ENCODE measurements at places on chromosomes 4 and X. TPM values are rescaled to one million over a fixed set of nuclear protein-coding genes. Genes with fewer than 3 reads are reported as not detected.

STK32B gene
- 53.6 TPM for total RNA-seq

GABRG1 gene
- 21.9 TPM for total RNA-seq

C4orf50 gene
- total RNA-seq: 11.3 TPM

PNMA5 gene
- 3.0 TPM for total RNA-seq

IL2RG gene
- 0.25 TPM for total RNA-seq

PRR32 gene
- not detected for total RNA-seq

PITX2 gene
- not detected for total RNA-seq

SYP gene
- 107 TPM for total RNA-seq

VCX2 gene
- total RNA-seq: not detected

MND1 gene
- total RNA-seq: 5.7 TPM

TMEM33 gene
- total RNA-seq: 38.4 TPM

STATH gene
- total RNA-seq: not detected

CT47B1 gene
- total RNA-seq: not detected

SRPX2 gene
- 1.2 TPM for total RNA-seq

EFNB1 gene
- total RNA-seq: 19.4 TPM

MAGEC3 gene
- 0.25 TPM for total RNA-seq

GLRB gene
- 25.6 TPM for total RNA-seq

TMEM31 gene
- not detected for total RNA-seq

TIMP1 gene
- 4.7 TPM for total RNA-seq

CXorf65 gene
- not detected for total RNA-seq

AREG gene
- total RNA-seq: 0.25 TPM

ALG13 gene
- total RNA-seq: 45.2 TPM

P2RY8 gene
- total RNA-seq: not detected

ASB12 gene
- total RNA-seq: 0.25 TPM

P2RY10 gene
- total RNA-seq: not detected

FMR1NB gene
- total RNA-seq: not detected

MID2 gene
- 7.6 TPM for total RNA-seq

CT45A5 gene
- total RNA-seq: not detected

SPANXD gene
- total RNA-seq: not detected

APOO gene
- total RNA-seq: 25.8 TPM

PSAPL1 gene
- under 0.01 TPM for total RNA-seq

CPEB2 gene
- total RNA-seq: 25.1 TPM

ACSL1 gene
- total RNA-seq: 34.7 TPM

DCHS2 gene
- total RNA-seq: 10.1 TPM

CFAP47 gene
- 3.2 TPM for total RNA-seq

PHOX2B gene
- total RNA-seq: not detected

PNMA6A gene
- 13.5 TPM for total RNA-seq

TMPRSS11E gene
- total RNA-seq: not detected

ADGRG2 gene
- total RNA-seq: 3.0 TPM

GPR50 gene
- not detected for total RNA-seq

XG gene
- not detected for total RNA-seq

XIAP gene
- total RNA-seq: 71.5 TPM

MID1 gene
- total RNA-seq: 10.3 TPM

DCAF12L2 gene
- total RNA-seq: 5.2 TPM

NAT8L gene
- 10.8 TPM for total RNA-seq

SUPT20HL1 gene
- total RNA-seq: not detected

MAB21L2 gene
- not detected for total RNA-seq
